ENCODE measurements at places on chromosomes 7 and 10. TPM values are rescaled to one million over a fixed set of nuclear protein-coding genes. Genes with fewer than 3 reads are reported as not detected.

- DNase-seq, result no peak
These were observed 54.7 kb upstream of the ANTXRL start for GRCh38 chr10:46232084-46232483.

DNA sequence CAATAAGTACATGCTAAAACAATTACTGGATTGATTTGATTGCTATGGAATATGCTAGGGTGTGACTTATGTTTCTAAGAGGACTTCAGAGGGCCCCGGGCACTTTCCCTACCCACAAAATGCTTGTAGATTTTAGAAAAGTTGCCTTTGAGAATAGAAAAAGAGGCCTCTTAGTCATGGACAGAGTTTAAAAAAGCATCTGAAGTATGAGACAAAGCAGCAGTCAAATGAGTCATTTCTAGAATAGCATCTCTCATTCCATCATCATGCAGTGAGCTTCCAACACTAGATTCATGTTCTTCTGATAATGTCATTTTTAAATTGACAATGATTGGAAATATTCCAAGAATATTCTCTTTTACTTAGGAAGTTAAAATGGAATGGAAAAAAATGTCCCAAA lies 675.1 kb upstream of the PCDH15 start:
- no peak for DNase-seq

GRCh38 chr10:22010973-22011408 lies 7.5 kb upstream of the DNAJC1 start:
- DNase-seq, result no peak

GRCh38 chr10:77419979-77420378 lies 217.6 kb downstream of the KCNMA1 start:
- DNase-seq, result no peak

DNA sequence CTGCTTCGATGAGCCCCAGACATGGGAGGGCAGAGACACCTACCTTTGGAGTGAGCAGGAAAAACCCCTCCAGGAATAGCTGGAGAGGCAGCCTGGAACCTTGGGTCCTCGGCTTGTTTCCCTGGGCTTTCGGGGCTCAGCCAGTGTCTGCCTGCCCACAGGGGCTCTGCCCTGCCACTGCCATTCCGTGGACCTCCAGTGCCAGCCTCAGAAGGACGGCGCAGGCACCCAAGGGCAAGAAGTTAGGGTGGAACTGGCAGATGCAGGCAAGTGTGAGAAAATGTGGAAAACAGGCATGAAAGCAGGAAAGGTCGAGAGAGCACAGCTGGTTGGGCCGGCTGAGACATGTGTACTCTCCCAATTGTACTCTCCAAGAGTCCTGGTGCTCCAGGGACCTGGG lies 281.5 kb downstream of the GRID1 start:
- DNase-seq, result no peak

DNA sequence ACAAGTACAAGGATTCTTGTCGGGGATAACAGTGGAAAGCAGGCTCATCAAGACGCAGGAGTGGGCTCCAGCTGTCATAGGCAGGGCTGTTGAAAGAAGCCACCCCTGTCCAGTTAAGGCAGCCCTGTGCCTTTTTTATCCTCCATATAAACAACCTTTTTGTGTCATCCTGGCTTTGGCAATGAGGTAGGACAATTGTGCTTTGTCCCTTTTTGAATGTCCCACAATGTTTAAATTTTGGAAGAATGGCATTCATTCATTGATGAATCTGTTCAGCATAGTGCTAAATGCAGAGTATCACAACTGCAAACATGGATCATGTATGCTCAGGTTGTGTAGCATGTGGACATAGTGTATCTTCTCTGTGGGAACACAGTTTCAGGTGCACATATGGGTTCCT lies 66.7 kb downstream of the UBE3C start:
- no peak for DNase-seq

- DNase-seq, result no peak
These were observed 38.5 kb downstream of the MLLT10 start for GRCh38 chr10:21572578-21572977.

GRCh38 chr7:55157764-55158105 lies 138.9 kb downstream of the EGFR start:
- no peak for DNase-seq

DNA sequence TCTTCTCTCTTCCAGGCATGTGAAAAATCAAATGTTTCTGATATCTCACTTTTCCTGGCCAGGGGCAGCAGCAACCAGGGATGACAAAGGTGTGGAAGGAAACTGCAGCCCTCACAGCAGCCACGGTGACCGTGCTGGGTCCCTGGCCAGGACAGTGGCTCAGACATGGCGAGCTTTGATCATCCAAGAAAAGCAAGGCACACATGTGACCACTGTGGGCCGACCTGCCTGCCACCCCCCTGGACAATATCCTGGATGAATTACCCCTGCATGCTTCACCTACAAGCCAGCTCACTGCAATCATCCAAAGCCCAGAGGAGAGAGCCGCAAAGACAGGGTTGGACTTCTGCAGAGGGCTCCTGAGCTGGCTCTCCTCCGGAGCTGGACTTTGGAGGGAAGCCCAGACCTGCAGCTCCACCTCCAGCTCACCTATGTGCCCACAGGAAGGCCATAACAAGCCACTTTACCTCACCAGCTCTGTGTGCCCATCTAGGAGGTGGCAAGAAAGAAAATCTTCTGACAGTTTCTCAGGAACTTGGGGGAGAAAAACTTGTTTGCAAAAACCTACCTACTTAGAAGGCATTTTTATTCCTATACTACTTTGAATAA lies 2.7 kb downstream of the CHST15 start:
- DNase-seq, result no peak

- DNase-seq, result no peak
These were observed 73.3 kb upstream of the NANOS1 start for GRCh38 chr10:118955951-118956801.

The TLL2 gene
- 2.8 TPM for total RNA-seq

The PON3 gene
- not detected for total RNA-seq

Measured in natural killer cell treated with Interleukin-12 subunit alpha and Interleukin-12 subunit beta and Interleukin-15 and Interleukin-18, amount 100 ng/mL, for 72 hours (primary cell).